ENCODE measurements at places on chromosomes 1 and 21. TPM values are rescaled to one million over a fixed set of nuclear protein-coding genes. Genes with fewer than 3 reads are reported as not detected.

The FGR gene
- total RNA-seq, result not detected

The AIM2 gene
- total RNA-seq, result not detected

The UBE2U gene
- total RNA-seq, result not detected

The PTBP2 gene
- 6.7 TPM for total RNA-seq

The NR1I3 gene
- total RNA-seq, result not detected

The SH3D21 gene
- 1.7 TPM for total RNA-seq

The TNFRSF4 gene
- total RNA-seq, result not detected

The EXO1 gene
- 33.7 TPM for total RNA-seq

The SV2A gene
- 0.09 TPM for total RNA-seq

The DNASE2B gene
- total RNA-seq, result not detected

The MARK1 gene
- total RNA-seq, result 0.06 TPM

The OPRD1 gene
- 0.06 TPM for total RNA-seq

The GIPC2 gene
- total RNA-seq, result not detected

The NIBAN1 gene
- 1.0 TPM for total RNA-seq

The GJC2 gene
- 0.31 TPM for total RNA-seq

The SH2D5 gene
- total RNA-seq, result 19.2 TPM

The MSTO1 gene
- total RNA-seq, result 41.6 TPM

The SLC6A17 gene
- 5.8 TPM for total RNA-seq

The NTRK1 gene
- total RNA-seq, result 0.14 TPM

The HPCAL4 gene
- 0.33 TPM for total RNA-seq

The LORICRIN gene
- not detected for total RNA-seq

The KRTAP21-2 gene
- total RNA-seq, result not detected

The TIAM1 gene
- 0.68 TPM for total RNA-seq

The PRKAA2 gene
- total RNA-seq, result 2.7 TPM

The SPOCD1 gene
- total RNA-seq, result 8.0 TPM

The CHRM3 gene
- total RNA-seq, result 0.02 TPM

The IFI44L gene
- total RNA-seq, result 0.02 TPM

The REG4 gene
- not detected for total RNA-seq

The TEKT2 gene
- not detected for total RNA-seq

The MYOG gene
- total RNA-seq, result not detected

The KRTAP11-1 gene
- total RNA-seq, result not detected

The BCAN gene
- total RNA-seq, result not detected

The MMP23B gene
- 0.92 TPM for total RNA-seq

The REN gene
- total RNA-seq, result not detected

The ADCY10 gene
- 0.17 TPM for total RNA-seq

The TRMT13 gene
- 9.4 TPM for total RNA-seq

The AGT gene
- total RNA-seq, result 0.14 TPM

The GLIS1 gene
- total RNA-seq, result not detected

The TEDDM1 gene
- not detected for total RNA-seq

The SLC41A1 gene
- 25.2 TPM for total RNA-seq

The LYPD8 gene
- not detected for total RNA-seq

The RHBDL2 gene
- total RNA-seq, result 2.7 TPM

The CNTN2 gene
- total RNA-seq, result 0.03 TPM

The SERPINC1 gene
- not detected for total RNA-seq

The BRDT gene
- not detected for total RNA-seq

The CACNA1S gene
- total RNA-seq, result 0.01 TPM

The FCAMR gene
- 0.08 TPM for total RNA-seq

The OR6N1 gene
- total RNA-seq, result not detected

The S100A16 gene
- 483 TPM for total RNA-seq

The SERTAD4 gene
- total RNA-seq, result 1.4 TPM

The IL23R gene
- total RNA-seq, result not detected

The CDA gene
- total RNA-seq, result 41.1 TPM

The AZIN2 gene
- 0.75 TPM for total RNA-seq

The SPRR2B gene
- not detected for total RNA-seq

The MTARC2 gene
- total RNA-seq, result 11.5 TPM

The IL10 gene
- not detected for total RNA-seq

The C1orf210 gene
- total RNA-seq, result not detected

The HES2 gene
- total RNA-seq, result 3.1 TPM

The SPATA21 gene
- 0.17 TPM for total RNA-seq
